ENCODE measurements at places on chromosomes 2 and 18. TPM values are rescaled to one million over a fixed set of nuclear protein-coding genes. Genes with fewer than 3 reads are reported as not detected.

The PFN4 gene
- total RNA-seq = 0.24 TPM

- no peak for ATAC-seq
Measured at GRCh38 chr2:53784436-53784835, 2.3 kb downstream of the ASB3 start.

DNA sequence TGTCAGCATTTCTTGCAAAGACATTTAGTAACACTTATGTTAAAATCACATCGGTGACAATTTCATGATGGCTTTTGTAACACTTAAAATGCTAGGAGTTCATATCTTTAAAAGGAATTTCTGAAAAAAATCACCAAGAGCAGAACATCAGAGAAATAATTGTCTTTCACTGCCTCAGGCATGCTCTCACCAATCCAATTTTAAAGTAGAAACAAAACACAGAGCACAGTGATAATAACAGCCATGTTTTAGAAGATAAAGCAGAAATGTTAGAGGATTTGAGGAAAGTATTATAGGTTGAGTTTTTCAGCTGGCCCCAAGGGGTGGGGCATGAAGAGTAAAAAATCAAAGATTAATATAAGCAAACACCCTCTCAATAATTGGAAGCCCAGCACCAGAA is 1037.6 kb downstream of the DSC3 start:
- ATAC-seq = no peak

DNA sequence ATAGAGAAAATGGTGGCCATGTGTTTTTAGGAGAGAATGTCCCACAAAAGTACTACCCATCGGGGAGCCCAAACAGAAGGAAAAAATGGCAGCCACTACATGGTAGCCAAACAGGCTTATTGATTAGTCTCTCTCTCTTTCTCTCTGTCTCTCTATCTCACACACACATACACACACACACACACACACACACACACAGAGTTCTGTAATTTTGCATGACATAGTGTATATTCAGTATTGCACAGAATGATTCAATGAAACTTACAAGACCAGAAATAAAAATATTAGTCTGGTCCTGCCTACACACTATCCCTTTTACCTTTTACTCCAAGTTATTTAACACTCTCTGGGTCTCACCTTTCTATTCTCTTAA is 124.8 kb upstream of the SLC39A10 start:
- ATAC-seq = no peak

DNA sequence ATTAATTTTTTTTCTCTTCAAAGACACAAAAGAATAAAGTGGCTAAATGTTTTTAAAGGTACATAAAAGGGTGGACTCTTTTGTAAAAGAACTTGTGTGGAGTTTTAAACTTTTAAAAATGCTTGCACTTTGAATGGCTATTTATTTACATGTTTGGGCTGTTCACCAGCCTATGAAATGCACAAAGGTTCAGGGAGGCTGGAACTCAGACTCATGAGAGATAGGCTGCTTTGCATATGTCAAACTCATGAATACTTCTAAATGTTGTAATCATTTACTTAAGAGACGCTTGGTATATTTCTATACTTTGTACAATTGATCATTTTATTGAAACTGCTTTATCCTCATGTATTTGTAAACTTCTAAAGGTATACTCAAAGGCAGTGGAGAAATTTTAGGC is 79.9 kb downstream of the ZEB2 start:
- no peak for ATAC-seq

DNA sequence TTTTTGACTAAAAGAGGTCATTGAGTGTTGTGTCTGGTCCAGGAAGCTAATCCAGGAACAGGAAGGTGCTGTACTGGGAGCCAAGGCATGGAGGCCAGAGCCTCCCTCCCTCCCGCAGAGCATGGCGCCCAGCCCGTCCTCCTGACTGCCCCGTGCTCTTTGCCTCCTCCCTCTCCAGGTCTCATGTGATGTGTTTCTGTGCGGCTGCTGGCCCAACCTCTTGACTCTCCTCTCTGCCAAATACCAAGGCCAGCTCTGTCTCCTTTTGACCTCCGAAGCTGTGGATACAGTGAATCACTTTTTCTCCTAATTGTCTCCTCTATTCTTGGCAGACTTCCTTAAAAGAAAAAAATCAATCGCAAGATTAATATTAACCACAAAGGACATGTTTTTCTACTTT is 284.1 kb downstream of the PHLPP1 start:
- ATAC-seq = peak; percentile 67

GRCh38 chr2:103496850-103497249 is 735.0 kb downstream of the TMEM182 start:
- no peak for ATAC-seq

The EFEMP1 gene
- 12.7 TPM for total RNA-seq

DNA sequence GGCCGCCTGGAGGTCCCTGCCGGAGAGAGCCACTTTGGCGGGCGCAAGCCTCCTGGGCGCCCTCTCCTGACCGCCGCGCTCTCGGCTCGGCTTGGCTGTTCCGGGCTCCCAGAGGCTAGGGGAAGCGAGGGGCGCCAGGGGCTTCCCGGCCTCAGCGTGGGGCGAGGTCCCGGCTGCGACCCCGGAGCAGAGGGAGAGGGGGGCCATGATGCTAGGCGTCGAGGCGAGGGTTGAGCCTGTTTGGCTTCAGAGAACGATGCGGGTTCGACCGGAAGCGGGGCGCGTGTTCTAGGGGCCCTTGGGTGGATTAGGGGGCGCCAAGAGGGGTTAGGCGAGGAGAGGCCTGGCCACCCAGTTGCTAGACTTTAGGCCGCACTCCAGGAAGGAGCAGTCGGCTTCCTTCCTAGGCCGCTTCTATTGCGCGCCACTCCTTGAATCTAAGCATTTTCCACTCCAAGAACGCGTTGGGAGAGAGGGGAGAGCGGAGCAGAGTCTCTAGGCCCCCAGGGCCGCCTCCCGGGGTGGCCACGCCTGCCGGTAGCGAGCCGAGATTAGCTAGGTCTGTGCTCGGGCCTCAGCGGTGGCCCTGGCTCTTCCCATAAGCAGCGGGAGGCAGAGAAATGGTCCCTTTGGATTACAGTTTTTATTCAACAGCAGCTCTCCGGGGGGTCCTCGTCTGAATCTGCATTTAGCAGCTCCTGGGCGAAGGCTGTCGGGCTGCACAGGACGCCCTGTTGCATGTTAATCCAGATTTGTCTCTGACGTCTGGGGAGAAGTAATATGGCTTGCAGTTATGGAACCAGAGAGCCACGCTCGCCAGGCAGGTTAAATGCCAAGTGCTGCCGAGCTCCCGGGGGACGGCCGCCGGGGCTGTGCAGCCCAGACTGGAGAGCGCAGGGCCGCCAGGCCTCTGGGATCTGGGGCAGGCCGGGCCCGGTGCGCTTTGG is 11.3 kb downstream of the MEIS1 start:
- peak; percentile 50 for ATAC-seq

GRCh38 chr2:67612576-67613042 is 215.5 kb downstream of the ETAA1 start:
- ATAC-seq = no peak

The KIF5C gene
- 0.08 TPM for total RNA-seq

The ASPRV1 gene
- total RNA-seq = 0.16 TPM

GRCh38 chr18:62797329-62797728 is 82.0 kb downstream of the PHLPP1 start:
- ATAC-seq = no peak

The MARCHF4 gene
- total RNA-seq = not detected

- ATAC-seq = no peak
Measured at GRCh38 chr2:191428141-191428540, 182.9 kb downstream of the MYO1B start.

The GAL3ST2 gene
- total RNA-seq = not detected
